CD4-positive, alpha-beta T cell treated with Interleukin-15 for 4 hours (primary cell): ENCODE measurements at places on chromosomes 16 and 17.

GRCh38 chr17:35541434-35541833 is 4.0 kb upstream of the SLFN12L start:
- no peak for DNase-seq

DNA sequence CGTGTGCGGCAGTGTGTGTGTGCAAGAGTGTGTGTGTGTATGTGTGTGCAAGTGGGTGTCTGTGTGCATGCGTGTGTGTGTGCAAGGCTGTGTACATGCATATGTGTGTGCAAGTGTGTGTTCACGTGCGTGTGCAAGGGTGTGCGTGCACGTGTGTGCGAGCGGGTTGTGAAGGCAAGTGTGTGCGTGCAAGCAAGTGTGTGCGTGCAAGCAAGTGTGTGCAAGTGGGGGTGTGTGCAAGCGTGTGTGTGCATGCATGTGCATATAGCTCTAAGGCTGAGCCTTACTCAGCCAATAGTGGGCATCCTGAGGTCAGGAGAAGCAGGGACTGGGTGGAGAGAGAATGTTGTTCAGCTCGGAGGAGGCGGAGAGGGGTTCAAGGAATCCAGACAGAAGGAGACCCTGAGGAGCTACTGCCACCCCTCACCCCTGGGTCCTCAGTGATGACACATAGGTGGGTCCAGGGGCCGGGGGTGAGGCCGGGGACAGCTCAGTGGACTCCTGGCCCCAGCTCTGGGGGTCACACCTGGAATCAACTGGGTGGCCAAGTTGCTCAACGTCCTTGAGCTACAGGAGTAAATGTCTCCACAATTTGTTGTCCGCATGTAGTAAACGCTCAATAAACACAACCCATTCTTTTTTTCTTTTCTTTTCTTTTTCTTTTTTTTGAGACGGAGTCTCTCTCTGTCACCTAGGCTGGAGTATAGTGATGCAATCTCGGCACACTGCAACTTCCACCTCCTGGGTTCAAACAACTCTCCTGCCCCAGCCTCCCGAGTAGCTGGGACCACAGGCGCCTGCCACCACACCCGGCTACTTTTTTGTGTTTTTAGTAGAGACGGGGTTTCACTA is 1.8 kb downstream of the PRR29 start:
- no peak for DNase-seq

- no peak for DNase-seq
Observed at GRCh38 chr17:32520737-32521404, 34.1 kb downstream of the CDK5R1 start.

DNA sequence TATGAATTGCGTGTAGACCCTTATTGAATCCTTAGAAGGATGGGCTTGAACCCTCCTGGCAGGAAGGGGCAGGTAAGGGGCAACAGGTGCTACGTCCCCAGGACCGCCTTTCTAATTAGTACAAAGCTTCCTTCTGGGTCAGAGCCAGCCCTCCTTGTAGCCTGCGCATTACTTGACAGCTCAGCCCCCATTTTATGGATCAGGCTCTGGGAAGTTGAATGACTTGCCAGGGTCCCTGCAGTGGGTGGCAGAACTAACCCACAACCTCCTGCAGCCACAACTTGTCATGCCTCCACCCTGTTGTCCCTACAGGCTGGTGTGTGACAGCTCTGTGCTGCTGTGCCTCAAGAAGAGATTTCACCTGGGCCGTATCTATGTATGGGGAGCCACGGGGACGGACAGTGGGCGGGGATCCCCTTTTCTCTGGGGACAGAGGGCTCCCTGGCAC is 2.7 kb downstream of the MYO15B start:
- DNase-seq = no peak

DNA sequence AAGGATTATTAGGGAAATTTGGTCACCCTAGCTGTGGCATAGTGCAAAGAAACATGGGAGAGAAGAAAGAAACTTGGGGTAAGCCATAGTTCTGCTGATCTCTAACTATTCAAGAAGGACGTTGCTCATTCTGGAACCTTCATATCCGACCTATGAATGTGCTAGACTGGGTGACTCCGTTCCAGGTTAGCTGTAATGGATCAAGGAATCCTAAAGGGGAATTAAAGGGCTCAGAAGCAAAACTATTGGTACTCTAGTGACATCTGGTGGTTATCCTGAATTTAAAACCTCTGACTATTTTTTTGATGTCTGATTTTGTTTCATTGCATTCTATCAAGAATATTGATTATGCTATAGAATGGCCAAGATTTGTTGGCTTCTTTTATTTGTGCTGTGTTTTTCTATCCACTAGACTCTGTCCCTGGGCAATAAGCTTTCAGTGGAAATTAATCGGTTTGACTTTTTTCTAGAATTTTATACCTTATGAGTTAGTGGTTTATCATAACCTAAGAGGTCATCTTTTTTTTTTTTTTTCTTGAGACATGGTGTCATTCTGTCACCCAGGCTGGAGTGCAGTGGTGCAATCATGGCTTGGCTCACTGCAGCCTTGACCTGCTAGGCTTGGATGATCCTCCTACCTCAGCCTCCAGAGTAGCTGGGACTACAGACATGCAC is 19.5 kb downstream of the PCTP start:
- DNase-seq = no peak

DNA sequence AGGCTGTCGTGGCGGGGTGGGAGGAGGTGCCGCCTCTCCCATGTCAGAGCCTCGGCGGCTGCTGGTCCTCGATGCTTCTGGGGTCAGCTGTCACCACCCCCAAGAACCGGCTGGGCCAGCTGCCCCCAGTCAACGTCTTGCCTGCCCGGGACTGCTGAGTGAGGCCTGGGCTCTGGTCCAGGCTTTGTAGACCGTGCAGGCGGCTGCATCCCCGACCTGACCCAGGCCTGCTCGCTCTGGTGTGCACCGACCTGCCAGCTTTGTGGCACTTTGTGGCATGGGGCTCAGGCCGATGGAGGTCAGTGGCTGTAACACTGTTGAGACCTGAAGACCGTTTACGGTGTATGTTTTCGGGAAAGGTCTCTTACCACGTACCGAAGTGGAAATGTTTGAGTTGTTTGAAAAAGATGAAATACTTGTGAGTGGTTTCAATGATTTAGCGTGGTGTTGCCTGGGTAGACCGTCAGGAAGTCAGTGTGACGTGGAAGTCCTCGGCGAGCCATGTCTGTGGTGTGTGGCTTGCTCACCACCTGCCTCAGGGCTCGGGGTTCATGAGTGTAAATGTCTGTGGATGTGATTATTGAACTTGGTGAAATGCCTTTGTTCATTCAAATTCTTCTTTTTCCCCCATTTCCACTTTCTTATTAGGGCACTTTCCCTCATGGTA is 53.2 kb upstream of the ZNF750 start:
- peak; percentile 71 for DNase-seq

DNA sequence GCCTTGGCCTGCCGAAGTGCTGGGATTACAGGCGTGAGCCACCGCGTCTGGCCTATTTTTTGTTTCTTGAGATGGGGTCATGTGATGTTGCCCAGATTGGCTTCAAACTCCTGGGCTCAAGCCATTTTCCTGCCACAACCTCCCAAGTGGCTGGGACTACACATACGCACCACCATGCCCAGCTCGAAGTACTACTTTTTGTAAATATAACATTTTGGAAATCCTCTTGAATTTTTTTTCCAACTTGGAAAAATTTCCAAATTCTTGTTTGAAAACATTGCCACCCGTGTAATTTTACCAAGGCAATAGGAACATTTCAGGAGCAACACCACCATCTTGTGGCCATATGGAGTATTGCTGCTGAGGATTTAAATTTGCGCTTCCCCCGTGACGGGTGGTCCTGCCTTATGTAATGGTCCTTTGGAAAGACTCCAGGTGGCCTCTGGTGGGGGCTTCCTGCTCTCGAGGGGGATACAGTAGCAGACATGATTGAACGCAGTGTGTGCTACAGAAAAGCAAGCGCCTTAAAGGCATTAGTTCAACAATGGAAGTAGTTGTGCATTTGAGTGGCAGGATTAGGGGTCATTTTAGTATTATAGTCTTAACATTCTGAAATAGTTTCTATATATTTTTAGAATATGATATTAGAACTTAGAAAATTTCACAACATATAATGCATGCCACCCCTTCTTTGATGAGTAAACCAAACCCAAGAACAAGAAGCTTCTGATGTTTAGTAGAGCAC is 8.0 kb downstream of the FLYWCH1 start:
- peak; percentile 70 for DNase-seq

GRCh38 chr16:79261481-79261940 is 339.0 kb downstream of the MAF start:
- DNase-seq = peak; percentile 48

- DNase-seq = no peak
Observed at GRCh38 chr16:58670946-58671583, 13.5 kb downstream of the SLC38A7 start.

- no peak for DNase-seq
Observed at GRCh38 chr17:58338454-58338840, 9.9 kb upstream of the TSPOAP1 start.

DNA sequence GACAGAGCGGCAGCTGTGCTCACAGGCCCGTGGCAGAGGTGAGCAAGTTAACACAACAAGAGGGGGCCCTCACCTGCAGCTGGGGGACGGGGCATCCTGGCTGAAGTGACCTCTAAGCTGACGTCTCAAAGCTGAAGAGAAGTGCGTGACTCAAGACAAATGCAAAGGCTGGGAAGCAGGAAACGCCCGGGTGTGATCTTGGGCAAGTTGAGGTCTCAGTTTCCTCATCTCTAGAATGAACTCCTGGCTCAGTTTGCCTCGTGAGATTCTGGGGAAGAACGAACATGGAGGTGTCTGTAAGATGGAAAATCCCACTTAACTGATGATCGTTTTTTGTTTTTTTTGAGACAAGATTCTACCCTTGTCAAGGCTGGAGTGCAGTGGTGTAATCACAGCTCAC is 40.1 kb upstream of the C1QL1 start:
- no peak for DNase-seq

DNA sequence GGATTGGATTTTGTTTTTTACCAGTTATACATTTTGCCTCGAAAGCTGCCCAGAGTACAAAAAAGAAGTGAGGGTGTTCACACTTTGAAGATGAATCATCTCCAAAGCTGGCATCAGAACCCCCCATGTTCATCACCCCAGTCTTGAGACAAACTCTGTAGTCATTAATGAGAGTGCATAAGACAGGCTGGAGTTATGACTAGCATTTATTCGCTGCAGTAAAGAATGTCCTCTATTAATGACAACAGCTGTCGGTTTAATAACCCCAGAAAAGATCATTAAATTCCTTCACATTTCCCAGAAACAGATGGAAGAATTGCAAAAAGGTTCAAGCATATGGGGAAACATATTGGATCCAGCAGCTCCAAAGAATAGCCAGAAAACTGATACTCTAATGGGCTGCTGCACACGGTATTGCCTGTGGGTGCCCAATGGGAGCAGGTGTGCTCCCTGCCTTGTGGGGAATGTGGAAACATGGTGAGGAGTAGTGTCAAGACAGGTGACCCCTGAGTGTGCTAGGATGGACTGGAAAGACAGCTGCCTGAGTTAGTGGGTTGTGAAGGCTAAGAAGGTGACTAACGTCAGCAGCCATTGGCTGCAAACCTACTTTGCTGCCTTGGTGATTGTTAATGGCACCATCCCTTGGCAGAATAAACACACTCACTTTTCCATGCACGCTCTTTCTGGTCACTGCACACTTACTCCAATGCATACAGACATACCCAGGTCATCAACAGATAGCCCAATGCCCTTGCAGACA is 81.9 kb downstream of the AIPL1 start:
- DNase-seq = no peak

GRCh38 chr16:56413381-56413780 is 12.0 kb downstream of the AMFR start:
- DNase-seq = no peak

- no peak for DNase-seq
Observed at GRCh38 chr17:80892900-80893603, 98.6 kb upstream of the CHMP6 start.

DNA sequence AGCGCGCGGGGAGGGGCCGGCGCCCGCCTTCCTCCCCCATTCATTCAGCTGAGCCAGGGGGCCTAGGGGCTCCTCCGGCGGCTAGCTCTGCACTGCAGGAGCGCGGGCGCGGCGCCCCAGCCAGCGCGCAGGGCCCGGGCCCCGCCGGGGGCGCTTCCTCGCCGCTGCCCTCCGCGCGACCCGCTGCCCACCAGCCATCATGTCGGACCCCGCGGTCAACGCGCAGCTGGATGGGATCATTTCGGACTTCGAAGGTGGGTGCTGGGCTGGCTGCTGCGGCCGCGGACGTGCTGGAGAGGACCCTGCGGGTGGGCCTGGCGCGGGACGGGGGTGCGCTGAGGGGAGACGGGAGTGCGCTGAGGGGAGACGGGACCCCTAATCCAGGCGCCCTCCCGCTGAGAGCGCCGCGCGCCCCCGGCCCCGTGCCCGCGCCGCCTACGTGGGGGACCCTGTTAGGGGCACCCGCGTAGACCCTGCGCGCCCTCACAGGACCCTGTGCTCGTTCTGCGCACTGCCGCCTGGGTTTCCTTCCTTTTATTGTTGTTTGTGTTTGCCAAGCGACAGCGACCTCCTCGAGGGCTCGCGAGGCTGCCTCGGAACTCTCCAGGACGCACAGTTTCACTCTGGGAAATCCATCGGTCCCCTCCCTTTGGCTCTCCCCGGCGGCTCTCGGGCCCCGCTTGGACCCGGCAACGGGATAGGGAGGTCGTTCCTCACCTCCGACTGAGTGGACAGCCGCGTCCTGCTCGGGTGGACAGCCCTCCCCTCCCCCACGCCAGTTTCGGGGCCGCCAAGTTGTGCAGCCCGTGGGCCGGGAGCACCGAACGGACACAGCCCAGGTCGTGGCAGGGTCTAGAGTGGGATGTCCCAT is 232.8 kb downstream of the SEC14L1 start:
- peak; percentile 44 for DNase-seq

GRCh38 chr16:31329671-31330552 is 25.1 kb upstream of the ITGAX start:
- DNase-seq = no peak

- DNase-seq = peak; percentile 56
Observed at GRCh38 chr17:82228278-82228841, 482 bp upstream of the SLC16A3 start.

DNA sequence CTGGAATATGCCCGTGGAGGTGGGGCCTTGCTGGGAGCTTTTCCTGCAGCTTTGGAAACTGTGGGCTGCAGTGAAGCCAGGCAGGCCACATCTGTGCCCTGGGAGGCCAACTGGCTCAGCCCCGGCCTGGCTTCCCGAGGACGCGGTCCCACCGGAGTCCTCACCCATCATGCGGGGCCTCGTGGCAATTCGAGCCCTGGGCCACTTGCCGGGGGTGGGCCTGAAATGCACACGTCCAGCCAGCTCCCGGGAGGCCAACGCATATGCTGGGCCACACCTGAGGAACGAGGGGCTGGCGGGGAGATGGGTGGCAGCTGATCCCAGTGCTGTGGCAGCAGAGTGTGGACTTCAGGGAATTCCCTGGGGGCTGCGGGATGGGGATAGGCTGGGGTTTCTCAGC is 172.4 kb upstream of the GSE1 start:
- no peak for DNase-seq
